Activated CD4-positive, alpha-beta T cell treated with anti-CD3 and anti-CD28 coated beads, Interleukin-2, amount 50 U/mL, for 1 hour (primary cell): ENCODE measurements at places on chromosomes 7 and 10.

DNA sequence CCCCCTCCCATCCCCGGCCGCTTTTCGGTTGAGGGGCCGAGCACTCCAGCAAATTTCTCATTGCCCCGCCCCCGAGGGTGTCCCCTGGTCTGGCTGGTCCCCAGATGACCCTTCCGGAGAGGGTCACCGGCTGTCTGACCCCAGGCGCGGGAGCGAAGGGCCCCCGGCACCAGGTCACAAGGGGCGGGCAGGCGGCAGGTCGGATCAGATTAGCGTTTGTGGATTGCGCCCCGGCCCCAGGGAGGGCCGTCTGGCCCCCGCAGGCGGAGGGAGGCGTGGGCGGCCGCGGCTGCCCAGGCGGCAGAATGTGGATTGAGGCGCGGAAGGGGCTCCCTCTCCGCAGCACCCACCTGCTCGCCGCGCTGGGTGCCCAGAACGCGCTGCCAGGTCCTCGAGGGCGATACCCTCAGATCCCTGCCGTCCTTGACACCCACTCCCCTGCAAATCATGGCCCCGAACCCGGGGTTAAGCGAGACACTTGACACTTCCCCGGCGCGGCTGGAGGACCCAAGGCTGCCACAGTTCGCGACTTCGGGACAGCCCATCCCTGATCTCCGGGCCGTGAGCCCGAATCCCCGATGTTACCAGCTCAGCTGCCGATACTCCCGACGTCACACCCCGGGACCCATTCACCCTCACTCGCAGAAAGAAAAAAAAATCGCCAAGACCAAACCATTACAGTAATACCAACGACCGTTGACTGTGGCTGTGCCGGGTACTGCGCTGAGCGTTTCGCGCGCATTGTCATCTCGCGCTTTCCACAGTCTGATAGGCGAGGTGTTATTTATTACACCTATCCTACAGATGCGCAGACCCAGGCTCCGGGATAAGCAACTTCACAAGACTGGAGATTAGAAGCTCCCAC, 953 bp downstream of the NODAL start:
- DNase-seq: no peak

DNA sequence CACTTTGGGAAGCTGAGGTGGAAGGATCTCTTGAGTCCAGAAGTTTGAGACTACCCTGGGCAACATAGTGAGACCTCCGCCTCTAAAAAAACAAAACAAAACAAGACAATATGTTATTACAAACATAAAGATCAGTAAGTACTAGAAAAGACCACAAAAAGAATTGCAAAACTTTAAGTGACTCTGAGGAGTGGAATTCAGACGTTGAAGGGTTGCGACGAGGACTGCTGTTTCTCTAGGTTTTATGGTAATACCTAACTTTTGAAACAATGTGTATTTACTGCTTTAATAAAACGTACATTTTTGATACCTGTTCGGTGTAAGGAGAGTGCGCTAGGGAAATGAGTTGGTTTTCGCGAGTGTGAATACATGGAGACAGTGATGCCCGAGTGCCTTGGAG, 250.4 kb downstream of the GATA3 start:
- no peak for DNase-seq

DNA sequence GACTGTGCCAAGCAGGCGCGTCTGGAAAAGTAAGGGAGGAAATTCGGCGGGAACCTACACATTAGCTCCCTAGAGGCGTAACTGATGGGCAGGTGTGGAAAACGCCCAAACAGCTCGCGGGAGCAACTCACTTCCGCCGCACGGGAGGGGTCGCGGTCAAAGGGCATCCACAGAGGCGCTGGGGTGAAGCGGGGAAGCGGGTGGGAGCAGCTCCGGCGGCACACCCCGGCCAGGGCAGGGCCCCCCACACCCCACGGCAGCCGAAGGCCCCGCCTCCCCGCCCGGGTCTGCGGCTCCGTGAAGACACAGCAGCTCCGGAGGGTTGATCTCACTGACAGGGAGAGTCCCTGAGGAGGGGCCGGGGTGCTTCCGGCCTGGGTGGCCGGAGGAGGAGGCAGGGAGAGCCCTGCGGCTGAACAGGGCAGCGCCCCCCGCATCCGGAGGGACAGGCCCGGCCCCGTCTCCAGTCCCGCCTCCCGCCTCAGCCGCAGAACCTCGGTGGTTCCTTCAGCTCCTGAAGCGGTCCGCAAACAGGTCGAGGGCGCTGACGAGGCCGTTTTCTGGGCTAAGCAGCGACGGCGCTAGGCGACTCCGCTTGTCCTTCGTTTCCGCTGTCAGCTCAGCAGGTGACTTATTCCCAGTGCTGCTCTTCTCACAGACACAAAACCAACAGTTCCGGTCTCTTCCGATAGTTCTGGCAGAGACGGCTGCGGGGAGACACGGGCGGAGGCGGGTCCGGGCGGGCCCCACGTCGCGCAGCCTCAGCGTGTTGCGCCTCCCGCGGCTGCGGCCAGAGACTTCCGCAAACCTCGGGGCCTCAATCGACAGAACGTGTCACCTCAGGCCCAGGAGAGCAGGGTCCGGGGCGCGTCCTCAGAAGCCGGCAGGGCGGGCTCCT, 276.1 kb downstream of the DNAJB6 start:
- DNase-seq: peak; percentile 62

- DNase-seq: no peak
Observed at GRCh38 chr10:6158276-6158675, 44.5 kb upstream of the PFKFB3 start.

- no peak for DNase-seq
Observed at GRCh38 chr7:28297801-28298459, 114.4 kb upstream of the CREB5 start.

GRCh38 chr10:92278996-92279696, 11.7 kb downstream of the CPEB3 start:
- no peak for DNase-seq

DNA sequence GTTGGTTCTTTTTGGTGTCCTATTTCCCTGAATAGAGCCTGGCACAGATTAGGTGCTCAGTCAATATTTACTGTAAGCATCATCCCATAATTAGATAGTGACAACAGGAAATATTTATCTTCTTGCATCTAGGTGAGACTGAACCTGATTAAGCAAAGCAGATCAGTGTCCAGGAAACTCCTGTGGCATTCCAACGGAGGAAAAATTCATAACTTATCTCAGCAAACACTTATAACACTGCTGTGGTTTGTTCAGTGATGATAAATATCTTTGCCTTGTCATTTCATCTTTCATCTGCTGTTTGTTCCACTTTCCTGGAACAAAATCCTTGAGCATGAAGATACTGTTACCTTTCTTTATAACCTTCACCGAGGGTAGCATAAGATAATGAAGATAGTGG, 1160.3 kb upstream of the AUTS2 start:
- DNase-seq: no peak

GRCh38 chr10:62054830-62055229, 153.3 kb downstream of the ARID5B start:
- no peak for DNase-seq

GRCh38 chr10:130236711-130237110, 100.5 kb downstream of the GLRX3 start:
- no peak for DNase-seq

DNA sequence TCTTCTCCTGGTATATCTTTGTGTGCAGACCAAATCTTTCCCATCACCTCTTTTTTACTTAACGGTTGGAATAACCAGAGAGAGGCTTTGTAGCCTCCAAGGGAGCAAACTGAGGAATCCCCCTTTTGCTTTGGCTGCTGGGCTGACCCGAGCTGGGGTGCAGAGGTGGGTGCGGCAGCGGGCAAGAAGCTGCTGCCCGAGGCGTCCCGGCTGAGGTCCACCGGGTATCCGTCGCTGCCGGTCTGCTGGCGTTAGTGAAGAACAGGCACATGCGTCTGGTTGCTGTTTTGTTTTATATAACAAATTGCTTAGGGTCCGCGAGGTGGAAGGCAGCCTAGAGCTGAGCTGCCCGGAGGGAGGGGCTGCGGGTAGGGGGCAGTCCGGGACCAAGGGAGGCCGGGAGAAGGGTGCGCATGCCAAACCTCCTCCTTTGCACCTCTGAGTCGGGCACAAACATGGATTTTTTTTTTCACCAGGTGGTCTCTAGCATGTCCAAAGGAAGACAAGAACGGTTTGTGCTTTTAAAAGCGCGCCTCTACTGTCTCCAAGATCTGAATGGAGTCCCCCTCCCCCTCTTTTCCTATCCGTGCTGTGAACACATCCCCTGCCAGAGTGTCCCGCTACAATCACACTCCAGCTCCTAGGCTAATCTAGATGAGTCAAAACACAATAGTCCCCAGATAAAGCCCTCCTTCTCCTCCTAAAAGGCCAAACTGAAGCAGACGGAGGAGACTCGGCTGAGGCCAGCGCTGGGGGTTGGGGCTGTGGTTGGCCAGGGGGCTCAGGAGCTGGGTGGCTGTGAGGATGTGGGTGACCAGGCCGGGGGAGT, 6.8 kb upstream of the GATA3 start:
- no peak for DNase-seq

- DNase-seq: no peak
Observed at GRCh38 chr7:123570390-123571182, 13.0 kb upstream of the NDUFA5 start.

- no peak for DNase-seq
Observed at GRCh38 chr10:48548531-48549135, 56.2 kb downstream of the ARHGAP22 start.

- DNase-seq: no peak
Observed at GRCh38 chr10:3693698-3694080, 91.3 kb downstream of the KLF6 start.

DNA sequence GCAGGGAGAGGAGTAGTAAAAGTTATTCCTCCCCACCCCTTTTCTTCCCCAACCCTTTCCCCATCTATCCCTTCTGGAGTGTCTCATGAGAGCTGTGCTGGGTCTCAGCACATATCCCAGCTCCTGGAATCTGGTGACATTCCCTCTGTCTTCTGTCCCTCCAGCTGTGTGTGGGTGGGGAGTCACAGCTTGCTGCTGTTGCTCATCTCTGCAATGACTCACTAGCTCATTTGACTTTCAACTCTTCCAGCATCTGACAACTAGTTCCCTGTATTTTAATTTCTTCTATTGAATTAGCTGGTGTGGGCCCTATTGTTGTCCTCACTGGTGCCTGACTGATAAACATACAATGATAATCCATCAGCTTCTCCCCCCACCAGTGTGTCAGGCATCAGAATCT, 198.9 kb upstream of the AUTS2 start:
- no peak for DNase-seq

- DNase-seq: no peak
Observed at GRCh38 chr10:121414366-121415062, 183.7 kb downstream of the FGFR2 start.

DNA sequence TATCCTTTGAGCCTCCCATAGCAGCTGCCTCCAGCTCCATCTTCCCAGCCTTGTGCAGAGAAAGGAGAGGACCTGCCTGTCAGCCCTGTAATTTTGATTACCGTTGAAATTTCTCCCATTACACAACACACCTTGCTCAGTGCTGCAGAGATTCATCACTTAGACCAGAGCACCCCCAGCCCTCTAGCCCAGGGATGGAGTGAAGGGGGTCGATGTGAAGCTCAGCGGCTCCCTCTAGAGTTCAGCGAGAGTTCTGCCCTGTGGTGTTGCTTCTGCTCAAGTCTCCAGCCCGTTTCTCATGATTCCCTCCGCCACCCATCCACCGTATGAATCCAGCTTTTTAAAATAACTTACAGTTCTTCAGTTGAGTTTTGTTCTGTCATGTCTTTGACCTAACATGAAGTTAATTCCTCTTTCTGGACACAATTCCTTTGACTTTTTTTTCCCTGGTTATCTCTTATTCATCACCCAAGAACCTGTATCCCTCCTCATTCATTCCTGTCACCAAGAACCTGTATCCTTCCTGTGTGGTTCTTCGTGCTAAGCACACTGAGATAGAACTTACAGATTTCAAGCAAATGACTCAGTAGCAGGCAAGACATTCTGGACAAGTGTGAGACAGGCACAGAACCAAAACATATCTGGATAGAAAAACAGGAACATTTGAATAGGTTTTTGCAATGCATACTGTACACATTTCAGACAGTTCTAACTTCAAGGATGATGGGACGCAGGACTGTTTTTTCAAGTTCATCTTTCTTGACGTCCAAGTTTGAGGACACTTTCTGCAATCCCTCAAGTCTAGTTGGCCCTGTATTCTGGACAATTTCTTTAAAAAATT, 35.0 kb upstream of the ZNF32 start:
- DNase-seq: no peak

GRCh38 chr10:4176500-4177281, 391.7 kb upstream of the KLF6 start:
- no peak for DNase-seq

DNA sequence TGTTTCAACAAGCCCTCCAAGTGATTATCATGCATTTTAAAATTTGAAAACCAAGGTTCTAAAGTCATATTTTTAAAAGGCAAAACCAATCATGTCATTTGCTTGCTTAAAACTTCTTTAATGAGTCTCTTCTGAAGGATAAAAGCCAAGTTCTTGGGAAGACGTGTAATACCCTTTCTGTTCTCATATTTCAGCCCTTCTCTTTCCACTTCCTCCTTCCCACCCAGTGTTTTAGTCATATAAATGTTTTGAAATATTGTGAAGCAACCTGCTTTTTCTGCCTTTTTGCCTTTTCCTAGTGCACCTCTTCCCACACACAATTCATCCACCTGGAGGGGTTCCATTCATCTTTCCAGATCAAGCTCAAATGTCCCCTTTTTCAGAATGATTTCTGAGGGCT, 211.1 kb upstream of the LRRTM3 start:
- no peak for DNase-seq

DNA sequence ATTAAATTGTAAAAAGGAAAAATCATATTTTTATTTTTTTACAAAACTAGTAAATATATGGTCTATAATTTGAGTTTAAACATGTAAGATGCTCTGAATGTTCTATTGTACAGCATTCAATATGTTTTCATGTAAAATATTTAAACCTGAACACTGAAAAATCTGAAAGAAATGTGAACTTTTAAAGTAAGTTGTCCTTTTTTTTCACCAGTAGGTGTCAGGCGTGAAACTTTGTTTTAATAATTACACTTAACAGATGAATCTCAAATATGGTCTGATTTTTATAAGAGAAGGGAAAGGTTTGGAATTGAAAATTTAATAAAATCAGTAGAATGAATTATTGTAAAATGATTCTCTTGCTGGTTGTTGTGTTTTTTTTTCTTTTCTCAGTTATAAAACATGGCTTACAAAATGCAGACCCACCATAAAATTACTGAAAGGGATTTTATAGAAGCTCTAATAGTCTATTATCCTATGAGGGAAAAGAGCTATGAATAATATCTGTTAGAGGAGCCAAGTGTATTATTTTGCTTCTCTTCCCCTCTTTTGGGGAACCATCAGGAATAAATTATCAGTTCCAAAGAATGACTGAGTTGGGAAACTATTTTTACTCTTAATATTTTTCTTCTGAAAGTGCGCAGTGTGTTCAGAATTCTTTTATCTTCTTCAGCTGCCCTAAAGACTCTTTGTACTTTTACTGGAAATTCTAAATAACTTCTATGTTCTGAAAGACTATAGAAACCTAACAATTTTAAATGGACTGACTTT, 217.7 kb upstream of the FZD1 start:
- no peak for DNase-seq
